ENCODE measurements at places on chromosomes 2 and 18. TPM values are rescaled to one million over a fixed set of nuclear protein-coding genes. Genes with fewer than 3 reads are reported as not detected.

PROKR1 gene
- not detected for total RNA-seq

REG1B gene
- total RNA-seq, result not detected

DNA sequence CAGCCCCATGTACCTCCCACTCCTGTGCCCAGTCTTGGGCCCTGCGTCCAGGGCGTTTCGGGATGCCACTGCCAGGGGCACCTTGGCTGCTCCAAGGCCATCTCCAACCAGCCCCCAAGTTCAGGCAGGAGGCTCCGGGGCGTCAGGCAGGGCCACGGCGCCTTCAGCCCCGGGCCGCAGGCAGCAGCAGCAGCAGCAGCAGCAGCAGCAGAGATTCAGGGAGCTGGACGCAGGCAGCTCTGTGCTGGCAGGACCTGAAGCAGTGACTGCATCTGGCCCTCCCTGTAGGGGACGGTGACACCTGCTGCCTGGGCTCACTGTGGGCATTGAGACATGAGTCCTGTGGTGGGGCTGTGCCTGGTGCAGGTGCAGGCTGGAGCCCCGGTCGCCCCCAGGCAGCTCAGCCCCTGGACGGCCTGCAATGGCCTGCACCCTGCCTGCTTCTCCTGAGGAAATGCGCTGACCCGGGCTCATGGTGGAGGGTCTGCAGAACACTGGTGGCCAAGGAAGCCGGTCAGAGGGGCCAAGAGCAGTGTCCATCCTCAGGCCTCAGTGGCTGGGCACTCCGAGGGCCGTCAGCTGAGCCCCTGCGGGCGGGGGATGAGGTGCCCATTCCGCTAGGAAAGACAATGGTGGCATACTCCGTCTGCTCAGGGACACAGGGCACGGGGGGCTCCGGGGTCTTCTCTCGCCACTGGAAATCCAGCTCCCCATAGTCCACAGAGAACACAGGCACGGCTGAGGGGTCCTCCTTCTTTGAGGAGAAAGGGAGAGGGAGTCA, 8.0 kb downstream of the PDCD1 start:
- DNase-seq, result no peak

SLC39A6 gene
- 22.4 TPM for total RNA-seq

DNA sequence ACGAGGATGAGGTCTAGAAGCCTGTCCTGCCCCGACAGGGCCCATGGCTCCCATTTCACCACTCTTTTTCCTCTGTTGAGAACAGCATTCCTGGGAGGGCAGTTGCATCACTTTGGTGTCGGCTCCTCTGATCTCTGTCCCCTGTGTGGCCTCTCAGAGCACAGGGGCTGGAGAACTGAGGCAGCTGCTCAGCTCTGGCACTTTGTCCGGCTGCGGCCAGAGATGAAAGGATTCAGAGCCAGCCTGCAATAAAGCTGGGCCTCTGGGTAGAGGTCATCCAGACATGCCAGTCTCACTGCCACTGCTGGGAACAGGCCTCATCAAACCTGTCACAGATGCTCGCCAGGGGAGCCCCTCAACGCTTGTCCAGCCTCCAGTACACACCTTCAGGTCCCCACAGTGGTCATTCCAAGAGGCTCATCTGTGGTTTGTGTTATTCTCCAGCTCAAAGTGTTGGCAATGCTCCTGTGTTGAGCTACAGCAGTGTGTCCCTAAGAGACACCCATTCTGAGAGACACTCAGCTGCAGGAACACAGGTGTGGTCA, 13.1 kb upstream of the ROCK2 start:
- no peak for DNase-seq

DNA sequence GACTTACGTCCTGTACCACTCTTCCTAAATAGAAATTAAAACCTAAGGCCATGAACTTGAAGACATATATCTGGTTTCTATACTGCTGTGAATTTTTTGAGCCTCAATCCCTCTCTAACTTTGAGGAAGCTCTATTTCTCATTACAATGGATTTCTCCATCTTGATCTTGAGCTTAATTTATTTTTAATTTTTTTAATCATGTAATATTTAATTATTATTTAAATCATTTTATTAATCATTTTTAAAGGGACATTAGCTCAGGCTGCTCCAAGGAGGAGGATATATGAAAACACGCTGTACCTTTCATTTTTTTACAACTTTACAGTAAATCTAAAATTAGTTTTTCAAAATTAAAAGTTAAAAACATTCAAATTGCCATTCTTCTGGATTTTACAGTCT, 540.5 kb downstream of the SATB2 start:
- DNase-seq, result no peak

COL3A1 gene
- not detected for total RNA-seq

- DNase-seq, result no peak
Observed at GRCh38 chr18:55777666-55778304, 189.8 kb upstream of the TCF4 start.

DNA sequence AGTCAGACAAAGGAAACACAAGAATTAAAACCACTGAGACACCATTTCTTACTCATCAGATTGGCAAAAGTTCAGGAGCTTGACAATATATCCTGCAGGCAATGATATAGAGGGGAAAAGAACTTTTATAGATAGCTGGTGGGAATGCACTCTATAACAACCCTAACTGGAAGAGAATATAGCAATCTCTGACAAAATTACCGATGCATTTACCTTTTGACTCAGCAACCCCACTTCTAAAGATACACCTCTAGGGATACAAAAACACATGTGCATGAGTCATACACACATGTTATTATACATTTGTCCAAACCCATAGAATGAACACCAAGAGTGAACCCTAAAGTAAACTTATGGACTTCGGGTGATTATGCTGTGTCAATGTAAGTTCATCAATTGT, 79.4 kb upstream of the SRD5A2 start:
- no peak for DNase-seq

GRCh38 chr2:101696272-101697123, 1.0 kb upstream of the MAP4K4 start:
- no peak for DNase-seq

FAM228B gene
- 25.1 TPM for total RNA-seq

CAD gene
- 52.8 TPM for total RNA-seq

C2orf80 gene
- not detected for total RNA-seq

DLX1 gene
- total RNA-seq, result not detected

C1GALT1C1L gene
- 0.33 TPM for total RNA-seq

DNA sequence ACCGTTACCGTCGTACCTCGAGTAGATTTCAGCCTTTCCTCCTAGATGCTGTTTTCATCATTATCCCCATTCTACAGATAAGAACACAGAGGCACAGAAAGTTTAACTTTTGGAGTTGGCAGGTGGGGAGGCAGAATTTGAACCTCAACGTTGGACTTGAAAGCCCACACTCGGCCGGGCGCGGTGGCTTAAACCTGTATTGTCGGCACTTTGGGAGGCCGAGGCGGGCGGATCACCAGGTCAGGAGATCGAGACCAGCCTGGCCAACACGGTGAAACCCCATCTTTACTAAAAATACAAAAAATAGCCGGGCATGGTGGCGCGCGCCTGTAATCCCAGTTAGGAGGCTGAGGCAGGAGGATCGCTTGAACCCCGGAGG, 11.5 kb downstream of the CATIP start:
- DNase-seq, result no peak

OBSL1 gene
- total RNA-seq, result 1.1 TPM

DUSP19 gene
- total RNA-seq, result 1.1 TPM

DNA sequence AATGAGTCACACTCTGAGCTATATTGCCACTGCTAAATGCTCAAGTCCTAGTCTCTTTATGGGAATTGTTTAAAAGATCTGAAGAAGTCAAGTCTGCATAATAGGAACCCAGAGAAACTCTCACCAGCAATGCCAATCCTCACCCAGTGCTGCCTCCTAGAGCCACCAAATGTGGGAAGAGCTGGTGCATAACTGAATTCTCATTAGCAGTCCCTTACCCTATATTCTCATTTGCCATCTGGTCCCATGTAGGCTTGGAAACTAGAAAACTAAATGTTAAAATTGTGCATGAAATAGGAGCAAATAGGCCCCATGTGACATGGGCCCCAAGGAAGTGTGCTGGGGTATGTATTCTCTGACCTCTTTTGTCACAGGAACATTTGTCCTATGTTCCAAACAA, 224.4 kb upstream of the SMAD2 start:
- no peak for DNase-seq

DNA sequence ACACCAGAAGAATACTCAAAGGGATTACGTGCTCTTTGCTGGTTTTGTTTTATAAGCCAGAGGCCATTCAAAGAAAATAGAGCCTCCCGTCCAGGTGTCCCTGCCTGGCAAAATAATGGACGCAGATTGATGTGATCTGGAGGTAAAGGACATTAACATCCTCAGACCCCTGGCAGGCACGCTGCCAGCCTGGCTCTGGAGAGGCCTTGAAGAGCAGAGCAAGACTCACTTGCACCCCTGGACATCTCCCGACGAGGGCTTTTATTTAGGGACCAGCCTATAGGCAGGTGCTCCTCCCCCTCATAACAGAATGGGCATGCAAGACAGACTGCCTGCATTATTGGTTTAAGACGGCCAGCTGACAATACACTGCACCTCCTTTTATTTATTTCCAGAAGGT, 291.3 kb downstream of the BCL11A start:
- no peak for DNase-seq

SFTPB gene
- not detected for total RNA-seq

SPEG gene
- total RNA-seq, result 20.3 TPM
